K562 (cell line): ENCODE measurements at places on chromosomes 2 and 18.

GRCh38 chr2:75356865-75357264, 157.5 kb upstream of the TACR1 start:
- no peak for DNase-seq

DNA sequence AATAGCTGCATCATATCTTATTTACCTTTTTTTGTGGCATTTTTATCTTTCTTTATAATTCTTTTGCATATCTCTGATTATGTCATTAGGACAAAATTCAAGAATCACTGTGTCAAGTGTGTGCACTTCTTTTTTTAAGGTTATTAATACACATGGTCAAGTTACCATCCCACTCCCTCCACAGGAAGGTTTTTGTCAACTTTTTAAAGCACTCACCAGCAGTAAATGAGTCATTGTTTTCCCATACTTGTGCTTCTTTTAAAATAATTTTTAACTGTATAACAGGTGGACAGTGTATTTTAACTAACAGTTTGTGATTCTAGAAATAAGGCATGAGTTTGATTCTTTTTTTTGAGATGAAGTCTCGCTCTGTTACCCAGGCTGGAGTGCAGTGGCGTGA, 45.7 kb upstream of the FAM171B start:
- no peak for DNase-seq

GRCh38 chr18:27652480-27653121, 467.5 kb upstream of the CHST9 start:
- DNase-seq: no peak

- no peak for DNase-seq
Measured at GRCh38 chr2:37709111-37709510, 37.7 kb upstream of the CDC42EP3 start.

GRCh38 chr2:96568094-96568493, 31.5 kb downstream of the ARID5A start:
- DNase-seq: no peak

- DNase-seq: no peak
Measured at GRCh38 chr2:68469935-68470334, 2.5 kb downstream of the APLF start.

- DNase-seq: no peak
Measured at GRCh38 chr2:96574364-96574763, 37.8 kb downstream of the ARID5A start.

- no peak for DNase-seq
Measured at GRCh38 chr18:50096766-50097435, 98.0 kb downstream of the MYO5B start.
